Ovary (tissue), 10 donors: ENCODE measurements at places on chromosomes 3 and 15. TPM values are rescaled to one million over a fixed set of nuclear protein-coding genes. Genes with fewer than 3 reads are reported as not detected.
A peak's percentile ranks its signal among the peaks of the same experiment; 100 is the strongest.

COL7A1 gene
- 9.6 TPM for total RNA-seq

GRCh38 chr3:184423561-184423960 lies 43.7 kb downstream of the CHRD start:
- DNase-seq = no peak

DNA sequence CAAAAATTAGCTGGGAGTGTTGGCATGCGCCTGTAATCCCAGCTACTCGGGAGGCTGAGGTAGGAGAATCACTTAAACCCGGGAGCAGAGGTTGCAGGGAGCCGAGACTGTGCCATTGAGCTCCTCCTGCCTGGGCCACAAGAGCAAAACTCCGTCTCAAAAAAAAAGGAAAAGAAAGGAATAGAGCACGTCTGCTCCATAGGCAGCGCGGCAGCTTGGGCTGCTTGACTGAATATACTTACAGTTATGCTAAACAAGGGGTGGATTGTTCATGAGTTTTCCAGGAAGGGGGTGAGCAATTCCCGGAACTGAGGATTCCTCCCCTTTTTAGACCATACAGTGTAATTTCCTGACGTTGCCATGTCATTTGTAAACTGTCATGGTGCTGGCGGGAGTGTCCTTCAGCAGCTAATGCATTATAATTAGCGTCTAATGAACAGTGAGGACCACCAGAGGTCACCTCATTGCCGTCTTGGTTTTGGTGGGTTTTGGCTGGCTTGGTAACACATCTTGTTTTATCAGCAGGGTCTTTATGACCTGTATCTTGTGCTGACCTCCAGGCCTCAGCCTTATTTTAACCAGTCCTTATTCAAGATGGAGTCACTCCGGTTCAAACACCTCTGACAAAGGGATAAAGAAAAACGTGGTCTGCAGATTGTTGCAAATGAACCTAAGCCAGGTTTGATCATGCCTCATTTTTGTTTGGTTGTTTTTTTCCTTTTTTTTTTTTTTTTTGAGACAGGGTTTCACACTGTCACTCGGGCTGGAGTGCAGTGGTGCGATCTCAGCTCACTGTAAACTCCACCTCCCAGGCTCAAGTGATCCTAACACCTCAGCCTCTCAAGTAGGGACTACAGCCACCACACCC lies 24.9 kb upstream of the SENP5 start:
- no peak for DNase-seq

DNA sequence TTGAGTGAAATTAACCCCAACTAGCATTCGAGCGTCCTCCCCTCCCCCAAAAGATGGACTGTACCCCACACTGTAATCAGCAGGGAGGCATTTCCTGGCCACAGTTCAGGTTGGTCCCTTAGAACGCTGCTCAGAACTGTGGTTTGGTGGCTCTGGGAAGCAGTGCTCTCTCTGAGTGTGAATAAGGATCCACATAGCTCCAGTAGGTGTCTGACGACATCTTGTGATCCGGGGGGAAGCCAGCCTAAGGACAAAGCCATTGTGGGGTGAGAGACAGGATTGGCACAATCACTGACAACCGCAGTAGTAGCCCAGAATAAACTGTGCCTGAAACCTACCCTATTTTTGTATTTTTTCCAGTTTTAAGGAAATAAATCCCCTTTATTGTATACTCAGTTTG lies 125.3 kb downstream of the IGF1R start:
- no peak for DNase-seq

- DNase-seq = no peak
Measured at GRCh38 chr3:38643592-38643991, 5.9 kb downstream of the SCN5A start.

DZIP3 gene
- total RNA-seq = 7.2 TPM

- DNase-seq = no peak
Measured at GRCh38 chr15:25239471-25240345, 199.1 kb downstream of the UBE3A start.

FSIP1 gene
- 1.0 TPM for total RNA-seq

DNA sequence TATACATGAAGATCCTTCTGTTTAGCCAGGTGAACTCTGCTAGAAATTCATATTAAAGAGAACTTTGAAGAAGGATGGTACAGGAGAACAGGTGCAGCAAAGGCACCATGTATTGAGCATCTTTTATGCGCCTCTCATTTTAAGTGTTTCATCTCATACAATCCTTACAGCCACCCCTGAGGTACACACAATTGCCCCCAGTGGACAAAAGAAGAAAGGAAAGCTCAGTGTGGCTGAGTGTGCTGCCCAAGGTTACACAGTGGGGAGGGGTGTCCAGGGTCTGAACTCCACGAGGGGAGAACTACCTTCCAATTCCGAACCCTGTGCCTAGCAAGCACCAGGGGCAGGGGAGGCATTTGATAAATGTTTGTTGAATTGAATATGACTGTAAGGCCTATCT lies 98.6 kb downstream of the MECOM start:
- DNase-seq = no peak

- DNase-seq = peak; percentile 80
Measured at GRCh38 chr3:123489400-123490004, 40.6 kb upstream of the ADCY5 start.

GRCh38 chr3:120726791-120727190 lies 15.5 kb downstream of the RABL3 start:
- no peak for DNase-seq

GRCh38 chr15:95095250-95095649 lies 863.9 kb downstream of the MCTP2 start:
- DNase-seq = no peak

GRCh38 chr15:33150431-33150941 lies 44.0 kb downstream of the FMN1 start:
- DNase-seq = no peak

GRCh38 chr3:13124631-13125030 lies 51.4 kb upstream of the IQSEC1 start:
- no peak for DNase-seq

- no peak for DNase-seq
Measured at GRCh38 chr3:175606650-175607318, 747.6 kb downstream of the NAALADL2 start.

DNA sequence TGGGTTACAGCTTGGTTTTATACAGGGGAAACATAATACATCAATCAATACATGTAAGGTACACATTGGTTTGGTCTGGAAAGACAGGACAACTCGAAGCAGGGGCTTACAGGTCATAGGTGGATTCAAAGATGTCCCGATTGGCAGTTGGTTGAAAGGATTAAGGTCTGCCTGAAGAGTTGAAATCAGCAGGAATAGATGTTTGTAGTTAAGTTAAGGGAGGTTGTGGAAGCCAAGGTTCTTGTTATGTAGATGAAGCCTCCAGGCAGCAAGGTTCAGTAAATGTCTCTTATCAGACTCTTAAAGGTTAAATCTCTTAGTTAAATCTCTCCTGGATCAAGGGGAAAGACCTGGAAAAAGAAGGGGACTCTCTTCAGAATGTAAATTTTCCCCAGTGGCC lies 58.4 kb upstream of the MINAR1 start:
- no peak for DNase-seq

DNA sequence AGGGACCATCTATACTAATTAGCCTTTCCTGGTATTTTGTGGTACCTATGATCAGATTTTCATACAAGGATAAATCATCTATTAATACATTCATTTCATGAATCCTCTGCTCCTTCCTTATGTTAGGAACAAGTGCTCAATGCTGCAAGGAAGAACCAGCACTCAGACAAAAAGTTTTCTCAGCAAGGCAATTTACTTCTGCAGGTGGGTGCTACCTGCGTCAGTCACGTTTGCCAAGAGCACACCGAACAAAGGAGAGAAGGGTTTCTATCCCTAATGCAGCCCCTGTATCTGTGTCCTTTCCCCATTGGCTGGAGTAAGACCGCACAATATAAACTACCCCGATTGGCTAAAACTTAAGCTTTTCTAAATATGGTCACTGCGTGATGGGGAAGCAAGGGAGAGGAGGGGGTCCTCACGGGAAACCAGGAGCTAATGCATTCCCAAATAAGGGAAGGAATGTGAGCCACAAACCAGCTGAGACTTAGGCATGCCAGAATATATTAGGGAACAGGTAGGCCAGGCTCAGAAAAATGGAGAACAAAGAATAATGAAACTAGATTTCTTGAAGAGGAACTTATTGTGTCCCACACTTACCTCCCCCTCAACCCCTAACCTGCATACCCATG lies 76.5 kb downstream of the AQR start:
- no peak for DNase-seq

- DNase-seq = no peak
Measured at GRCh38 chr3:193796089-193796488, 203.1 kb downstream of the OPA1 start.

CPLX3 gene
- not detected for total RNA-seq

GRCh38 chr15:40263024-40263754 lies 19.7 kb downstream of the ANKRD63 start:
- peak; percentile 20 for DNase-seq

- no peak for DNase-seq
Measured at GRCh38 chr3:37309921-37310665, 135.7 kb upstream of the LRRFIP2 start.

KPNA4 gene
- total RNA-seq = 20.8 TPM
